Mesenchymal stem cell (in vitro differentiated cells and primary cell): ENCODE measurements at places on chromosomes 16 and 17.
A peak's percentile ranks its signal among the peaks of the same experiment; 100 is the strongest.

- no peak for DNase-seq
- no peak overlapping the region for H3K4me3 ChIP-seq
- H3K4me1 ChIP-seq: no peaks in the 10 kb centered on the region
- H3K27me3 ChIP-seq: no peaks in the 10 kb centered on the region
These were observed 9.8 kb downstream of the HLF start for GRCh38 chr17:55274355-55275255.

- H3K4me1 ChIP-seq: peaks cover 25% of the 10 kb centered on the region
- peak overlapping the region; percentile 79 for H3K27ac ChIP-seq
- peaks cover 34% of the 10 kb centered on the region for H3K27me3 ChIP-seq
- no peaks in the 10 kb centered on the region for H3K36me3 ChIP-seq
- peak; percentile 67 for DNase-seq
These were observed 2.0 kb downstream of the HOXB8 start for GRCh38 chr17:48612854-48613691.

GRCh38 chr16:66390346-66391108 lies 24.0 kb downstream of the CDH5 start:
- H3K27me3 ChIP-seq: no peaks in the 10 kb centered on the region
- no peak overlapping the region for H3K27ac ChIP-seq
- no peak overlapping the region for H3K4me3 ChIP-seq
- H3K36me3 ChIP-seq: no peaks in the 10 kb centered on the region
- H3K4me1 ChIP-seq: peaks cover 2% of the 10 kb centered on the region

- no peak overlapping the region for H3K4me3 ChIP-seq
- no peak overlapping the region for H3K27ac ChIP-seq
- no peaks in the 10 kb centered on the region for H3K36me3 ChIP-seq
- no peak for DNase-seq
- H3K27me3 ChIP-seq: peaks cover 25% of the 10 kb centered on the region
These were observed 16.2 kb downstream of the SMTNL2 start for GRCh38 chr17:4600563-4600962.

GRCh38 chr17:42783062-42783790 lies 2.8 kb downstream of the WNK4 start:
- peaks cover 74% of the 10 kb centered on the region for H3K27me3 ChIP-seq
- peaks cover 15% of the 10 kb centered on the region for H3K36me3 ChIP-seq
- peak; percentile 49 for DNase-seq
- H3K4me1 ChIP-seq: peaks cover 38% of the 10 kb centered on the region

GRCh38 chr17:72511242-72511641 lies 390.4 kb downstream of the SOX9 start:
- H3K36me3 ChIP-seq: no peaks in the 10 kb centered on the region
- peaks cover 31% of the 10 kb centered on the region for H3K4me1 ChIP-seq
- H3K4me3 ChIP-seq: no peak overlapping the region
- no peak for DNase-seq
- H3K27me3 ChIP-seq: no peaks in the 10 kb centered on the region

- H3K4me1 ChIP-seq: no peaks in the 10 kb centered on the region
- no peaks in the 10 kb centered on the region for H3K36me3 ChIP-seq
- DNase-seq: no peak
- no peak overlapping the region for H3K27ac ChIP-seq
These were observed 19.7 kb downstream of the LRRC36 start for GRCh38 chr16:67346341-67346740.

DNA sequence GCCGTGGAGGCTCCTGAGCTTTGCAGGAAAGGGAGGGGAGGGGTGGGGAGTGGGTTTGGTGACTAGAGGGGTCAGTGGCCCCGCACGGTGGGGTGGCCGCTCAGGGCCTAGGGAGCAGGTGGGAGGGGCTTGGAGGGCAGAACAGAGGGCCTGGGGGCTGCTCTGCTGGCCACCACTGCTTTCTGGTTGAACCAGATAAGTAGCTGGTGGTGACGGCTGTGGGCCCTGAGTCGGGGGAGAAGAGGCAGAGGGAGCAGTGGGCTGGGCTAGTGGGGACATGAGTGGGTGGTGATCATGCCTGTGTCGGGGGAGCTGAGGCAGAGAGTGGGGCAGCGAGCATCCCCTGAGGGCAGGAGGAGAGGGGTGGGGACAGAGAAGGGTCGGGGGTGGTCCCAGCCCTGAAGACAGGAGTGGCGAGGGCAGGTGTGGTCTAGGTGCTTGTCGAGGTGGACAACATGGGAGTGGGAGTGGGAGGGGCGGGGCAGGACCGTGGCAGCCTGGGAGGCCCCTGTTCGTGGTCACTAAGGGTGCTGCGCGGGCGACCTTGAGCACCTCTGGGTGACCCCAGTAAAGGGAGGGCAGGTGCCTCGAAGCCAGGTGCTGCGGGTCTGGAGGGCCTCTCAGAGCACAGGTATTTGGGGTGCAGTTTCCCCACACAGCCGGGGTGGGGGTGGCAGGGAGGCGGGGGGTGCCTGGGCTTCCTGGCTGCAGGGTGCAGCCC lies 6.3 kb upstream of the CD7 start:
- peak overlapping the region; percentile 15 for H3K4me3 ChIP-seq
- H3K36me3 ChIP-seq: peaks cover 32% of the 10 kb centered on the region
- no peak overlapping the region for H3K27ac ChIP-seq
- DNase-seq: no peak
- no peaks in the 10 kb centered on the region for H3K27me3 ChIP-seq

GRCh38 chr17:19753051-19753509 lies 5.0 kb upstream of the ALDH3A1 start:
- H3K36me3 ChIP-seq: no peaks in the 10 kb centered on the region
- H3K4me1 ChIP-seq: peaks cover 18% of the 10 kb centered on the region
- peaks cover 20% of the 10 kb centered on the region for H3K27me3 ChIP-seq
- peak overlapping the region; percentile 80 for H3K27ac ChIP-seq
- no peak overlapping the region for H3K4me3 ChIP-seq

GRCh38 chr16:4928227-4928626 lies 8.7 kb downstream of the PPL start:
- DNase-seq: no peak
- H3K4me1 ChIP-seq: peaks cover 9% of the 10 kb centered on the region
- H3K36me3 ChIP-seq: peaks cover 37% of the 10 kb centered on the region
- no peaks in the 10 kb centered on the region for H3K27me3 ChIP-seq
- no peak overlapping the region for H3K27ac ChIP-seq

- peaks cover 7% of the 10 kb centered on the region for H3K36me3 ChIP-seq
- peaks cover 45% of the 10 kb centered on the region for H3K4me1 ChIP-seq
- H3K27ac ChIP-seq: no peak overlapping the region
- H3K4me3 ChIP-seq: no peak overlapping the region
- no peaks in the 10 kb centered on the region for H3K27me3 ChIP-seq
- DNase-seq: no peak
These were observed 29.2 kb downstream of the ABCC3 start for GRCh38 chr17:50663812-50664374.

DNA sequence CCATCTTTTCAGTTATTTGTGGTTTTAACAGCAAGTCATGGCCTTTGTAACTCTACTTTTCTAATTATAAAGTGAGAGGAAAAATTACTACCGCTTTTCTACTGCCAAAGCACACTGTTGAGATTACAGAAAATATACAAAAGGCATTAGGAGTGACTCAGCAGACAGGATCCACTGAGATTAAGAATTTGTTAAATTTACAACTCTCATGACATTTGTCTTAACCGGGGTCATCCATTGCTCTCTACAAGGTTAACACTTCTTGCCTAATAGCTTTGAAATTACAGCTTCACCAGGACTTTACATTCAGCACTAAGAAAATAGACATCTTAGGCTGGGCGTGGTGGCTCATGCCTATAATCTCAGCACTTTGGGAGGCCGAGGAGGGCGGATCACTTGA lies 93.4 kb downstream of the SSH2 start:
- peak; percentile 80 for DNase-seq
- H3K27me3 ChIP-seq: no peaks in the 10 kb centered on the region
- no peak overlapping the region for H3K4me3 ChIP-seq
- peaks cover 11% of the 10 kb centered on the region for H3K4me1 ChIP-seq
- H3K36me3 ChIP-seq: no peaks in the 10 kb centered on the region
- no peak overlapping the region for H3K27ac ChIP-seq

GRCh38 chr16:84940670-84941551 lies 70.4 kb downstream of the ZDHHC7 start:
- no peak for DNase-seq
- H3K4me1 ChIP-seq: peaks cover 12% of the 10 kb centered on the region
- H3K27me3 ChIP-seq: peaks cover 5% of the 10 kb centered on the region
- no peak overlapping the region for H3K4me3 ChIP-seq
- H3K36me3 ChIP-seq: no peaks in the 10 kb centered on the region
- H3K27ac ChIP-seq: no peak overlapping the region

- no peaks in the 10 kb centered on the region for H3K36me3 ChIP-seq
- no peak overlapping the region for H3K27ac ChIP-seq
- H3K27me3 ChIP-seq: peaks cover 53% of the 10 kb centered on the region
- H3K4me1 ChIP-seq: no peaks in the 10 kb centered on the region
- peak; percentile 92 for DNase-seq
- no peak overlapping the region for H3K4me3 ChIP-seq
These were observed 32.7 kb upstream of the FOXF1 start for GRCh38 chr16:86477642-86478041.

DNA sequence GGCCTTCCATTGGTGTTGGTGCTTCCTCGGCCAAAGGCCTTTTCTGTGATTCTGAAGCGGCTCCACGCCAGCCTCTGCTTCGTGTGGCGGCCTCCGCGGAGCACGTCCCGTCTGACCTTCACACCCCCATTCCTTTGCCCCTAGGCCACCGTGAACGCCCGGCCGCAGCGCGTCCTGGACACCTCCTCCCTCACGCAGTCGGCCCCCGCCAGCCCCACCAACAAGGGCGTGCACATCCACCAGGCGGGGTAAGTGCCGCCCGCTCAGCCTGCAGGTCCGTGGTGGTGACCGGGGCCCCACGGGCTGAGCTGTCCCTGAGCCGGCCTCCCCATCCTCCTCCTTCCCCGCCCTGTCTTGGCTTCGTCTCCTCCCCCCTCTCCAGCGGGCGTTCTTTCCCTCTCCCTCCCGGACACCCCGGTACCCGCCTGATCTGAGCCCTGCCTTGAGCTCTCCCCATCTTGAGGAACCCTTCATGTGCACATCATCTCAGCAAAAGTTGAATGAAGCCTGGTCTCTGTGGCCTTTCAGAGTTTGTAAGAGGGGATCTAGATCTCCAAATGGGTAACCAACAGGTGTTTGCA lies 69.0 kb upstream of the CHMP6 start:
- H3K4me1 ChIP-seq: peaks cover 41% of the 10 kb centered on the region
- no peaks in the 10 kb centered on the region for H3K27me3 ChIP-seq
- no peak overlapping the region for H3K27ac ChIP-seq
- peaks cover 70% of the 10 kb centered on the region for H3K36me3 ChIP-seq
- no peak overlapping the region for H3K4me3 ChIP-seq

DNA sequence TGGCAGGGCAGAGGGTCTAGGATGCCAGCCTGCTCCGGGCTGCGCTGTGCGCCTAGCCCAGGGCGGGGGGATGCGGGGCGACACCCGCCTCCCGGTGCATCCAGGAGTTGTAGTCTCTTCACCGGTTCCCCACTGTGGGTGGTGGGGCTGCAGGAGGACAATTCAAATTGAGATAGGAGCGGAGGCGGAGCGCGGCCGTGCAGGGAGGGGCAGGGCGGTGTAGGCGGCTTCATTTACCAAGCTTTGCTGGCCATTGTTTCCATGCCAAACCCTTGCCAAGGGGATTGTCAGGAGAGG lies 2047.4 kb downstream of the TP53TG3F start:
- H3K27me3 ChIP-seq: no peaks in the 10 kb centered on the region
- H3K27ac ChIP-seq: no peak overlapping the region
- H3K4me1 ChIP-seq: no peaks in the 10 kb centered on the region
- no peak overlapping the region for H3K4me3 ChIP-seq
- no peaks in the 10 kb centered on the region for H3K36me3 ChIP-seq

DNA sequence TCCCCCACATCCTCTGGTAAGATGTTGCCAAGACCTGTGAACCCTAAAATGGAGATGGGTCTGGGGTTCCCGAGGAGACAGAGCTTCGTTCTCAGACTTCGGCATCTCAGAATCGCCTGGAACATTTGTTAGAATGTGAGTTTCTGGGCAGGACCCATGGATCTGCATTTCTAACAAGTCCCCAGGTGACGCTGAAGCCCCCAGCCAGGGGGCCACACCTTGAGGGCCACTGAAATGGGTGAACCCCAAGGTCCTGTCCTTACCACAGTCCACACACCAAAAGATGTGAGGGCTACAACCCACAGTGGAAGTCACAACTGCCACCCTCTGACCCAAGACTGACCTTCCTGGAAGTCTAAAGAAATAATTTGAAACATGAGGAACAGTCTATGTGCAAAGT lies 14.0 kb downstream of the MPP3 start:
- H3K4me3 ChIP-seq: no peak overlapping the region
- H3K27ac ChIP-seq: no peak overlapping the region
- peaks cover 6% of the 10 kb centered on the region for H3K4me1 ChIP-seq
- no peak for DNase-seq
- no peaks in the 10 kb centered on the region for H3K27me3 ChIP-seq

- DNase-seq: peak; percentile 61
- peaks cover 11% of the 10 kb centered on the region for H3K4me1 ChIP-seq
- peak overlapping the region; percentile 61 for H3K27ac ChIP-seq
These were observed 57.0 kb upstream of the KIFC3 start for GRCh38 chr16:57859331-57859730.

DNA sequence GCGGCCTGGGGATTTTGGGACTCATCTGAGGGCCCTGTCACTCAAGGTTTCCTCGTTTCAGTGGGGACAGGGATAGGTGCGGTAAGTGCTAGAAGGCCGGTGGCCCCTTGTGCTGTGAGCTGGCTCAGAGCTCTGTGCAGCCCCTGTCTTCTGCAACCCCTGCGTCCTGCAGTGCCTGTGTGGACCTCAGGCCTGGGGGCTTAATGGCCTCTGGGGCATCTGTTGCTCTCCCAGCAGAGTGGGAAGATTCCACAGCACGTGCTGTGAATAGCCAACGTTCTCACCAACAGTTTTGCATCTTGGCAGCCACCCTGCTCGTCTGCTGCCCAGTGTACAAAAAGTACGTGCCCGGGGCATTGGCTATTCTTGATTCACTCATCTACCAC lies 4.9 kb downstream of the FOXC2 start:
- peaks cover 29% of the 10 kb centered on the region for H3K36me3 ChIP-seq
- DNase-seq: no peak
- H3K4me3 ChIP-seq: peak overlapping the region; percentile 56
- H3K27ac ChIP-seq: peak overlapping the region; percentile 87

GRCh38 chr17:77235370-77235941 lies 94.7 kb downstream of the SEC14L1 start:
- DNase-seq: peak; percentile 98
- no peak overlapping the region for H3K4me3 ChIP-seq
- H3K4me1 ChIP-seq: peaks cover 11% of the 10 kb centered on the region
- peak overlapping the region; percentile 82 for H3K27ac ChIP-seq

- H3K4me3 ChIP-seq: no peak overlapping the region
- H3K4me1 ChIP-seq: peaks cover 8% of the 10 kb centered on the region
- DNase-seq: no peak
- H3K36me3 ChIP-seq: peaks cover 65% of the 10 kb centered on the region
- H3K27ac ChIP-seq: no peak overlapping the region
These were observed 27.9 kb upstream of the JPT2 start for GRCh38 chr16:1650131-1650530.
